Astrocyte of the spinal cord (primary cell): ENCODE measurements at places on chromosomes 1 and 21.

GRCh38 chr1:157019457-157019856 is 26.1 kb downstream of the ARHGEF11 start:
- DNase-seq, result no peak

DNA sequence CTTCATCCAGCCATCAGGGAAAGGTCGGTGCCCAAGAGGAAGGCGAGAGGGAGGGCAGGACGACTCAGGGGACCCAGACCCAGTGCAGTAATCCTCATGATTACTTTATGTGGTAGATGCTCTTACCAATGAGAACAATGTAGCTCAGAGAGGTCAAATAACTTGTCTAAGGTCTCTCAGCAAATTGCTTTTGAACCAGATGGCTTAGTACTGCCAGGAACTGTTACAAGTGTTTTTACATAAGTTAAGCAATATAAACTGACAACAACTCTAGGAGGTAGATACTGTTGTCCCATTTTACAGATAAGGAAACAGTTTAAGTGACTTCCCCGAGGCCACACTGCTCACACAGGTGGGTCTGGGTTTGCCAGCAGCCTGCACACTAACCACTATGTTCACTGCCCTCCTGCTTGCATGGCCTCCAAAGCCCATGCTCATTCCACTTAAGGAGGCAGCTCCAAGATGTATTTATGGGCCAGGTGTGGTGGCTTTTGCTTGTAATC is 111.7 kb downstream of the LACTBL1 start:
- DNase-seq, result no peak

GRCh38 chr1:203325026-203325417 is 19.7 kb downstream of the BTG2 start:
- DNase-seq, result peak; percentile 18

- no peak for DNase-seq
Observed at GRCh38 chr21:37915497-37915911, 753 bp downstream of the KCNJ6 start.

- peak; percentile 32 for DNase-seq
Observed at GRCh38 chr1:151326619-151327222, 495 bp downstream of the PI4KB start.

DNA sequence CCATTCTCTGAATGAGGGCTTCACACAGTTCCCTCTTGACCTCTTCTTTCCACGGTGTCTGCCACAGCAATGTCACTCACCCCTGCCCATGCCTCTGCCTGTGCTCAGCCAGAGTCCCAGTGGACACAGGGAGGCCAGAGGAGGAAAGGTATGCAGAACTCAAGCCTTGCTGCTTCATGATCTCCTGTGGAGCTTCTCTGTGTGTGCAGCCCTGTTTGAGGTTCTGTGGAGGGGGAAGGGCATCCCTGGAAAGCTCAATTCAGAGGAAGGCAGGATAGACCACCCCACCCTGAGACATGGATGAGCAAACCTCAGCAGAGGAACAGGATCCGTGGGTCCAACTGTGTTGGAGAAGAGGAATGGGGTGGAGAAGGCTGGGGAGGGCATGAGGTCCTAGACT is 2.0 kb downstream of the HCN3 start:
- no peak for DNase-seq

- DNase-seq, result peak; percentile 35
Observed at GRCh38 chr1:33255347-33256220, 708 bp upstream of the ZNF362 start.

- no peak for DNase-seq
Observed at GRCh38 chr1:112840631-112841624, 115.1 kb downstream of the SLC16A1 start.

DNA sequence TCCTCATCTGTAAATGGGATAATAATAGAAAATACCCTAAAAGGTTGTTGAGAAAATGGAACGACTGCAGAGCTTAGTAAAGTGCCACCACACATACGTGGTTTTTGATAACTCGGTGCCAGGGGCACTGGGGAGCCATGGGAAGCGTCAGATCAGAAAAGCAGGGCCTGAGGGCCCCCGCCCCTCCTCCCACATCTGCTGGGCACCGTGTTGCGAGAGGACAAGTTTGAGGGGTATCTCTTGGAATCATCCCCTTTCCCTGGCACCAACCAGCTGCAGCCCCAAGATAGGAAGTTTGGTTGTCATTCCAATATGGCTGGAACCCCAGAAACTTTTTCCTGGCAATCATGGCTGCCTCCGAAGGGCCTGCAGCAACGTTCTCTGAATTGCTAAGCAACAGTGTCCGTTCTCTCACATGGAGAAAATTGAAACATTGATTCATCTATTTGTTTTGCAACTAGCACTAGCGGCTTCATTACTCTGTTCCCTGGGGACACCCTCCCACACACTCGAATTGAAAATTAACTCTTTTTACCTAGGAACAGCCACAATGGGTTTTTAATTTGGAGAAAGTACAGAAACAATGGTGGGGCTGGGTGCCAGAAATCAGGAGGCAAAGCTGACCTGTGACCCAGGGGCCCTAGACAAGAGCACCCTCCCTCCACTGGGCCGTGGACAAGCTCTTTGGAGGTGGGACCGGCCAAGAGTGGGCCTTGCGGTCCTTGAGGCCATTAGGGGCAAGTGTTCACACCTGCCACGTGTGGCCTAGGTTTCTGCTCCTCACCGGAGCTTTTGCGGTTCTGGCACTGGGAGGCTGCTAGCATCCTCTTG is 190.0 kb upstream of the VAMP3 start:
- no peak for DNase-seq

DNA sequence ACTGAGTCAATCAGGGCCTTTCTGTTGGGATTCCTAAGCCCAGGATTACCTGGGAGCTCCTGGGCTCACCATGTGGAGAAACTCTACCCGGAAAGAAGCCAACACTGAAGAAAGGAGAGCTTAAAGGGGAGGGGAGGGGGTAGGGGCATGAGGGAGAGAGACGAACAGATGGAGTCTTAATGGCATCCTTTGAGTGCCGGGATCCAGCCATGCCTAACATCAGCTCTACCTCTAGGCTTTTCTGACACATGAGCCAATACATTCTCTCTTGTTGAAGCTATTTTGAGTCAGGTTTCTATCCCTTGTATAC is 75.0 kb downstream of the NPHP4 start:
- DNase-seq, result no peak

DNA sequence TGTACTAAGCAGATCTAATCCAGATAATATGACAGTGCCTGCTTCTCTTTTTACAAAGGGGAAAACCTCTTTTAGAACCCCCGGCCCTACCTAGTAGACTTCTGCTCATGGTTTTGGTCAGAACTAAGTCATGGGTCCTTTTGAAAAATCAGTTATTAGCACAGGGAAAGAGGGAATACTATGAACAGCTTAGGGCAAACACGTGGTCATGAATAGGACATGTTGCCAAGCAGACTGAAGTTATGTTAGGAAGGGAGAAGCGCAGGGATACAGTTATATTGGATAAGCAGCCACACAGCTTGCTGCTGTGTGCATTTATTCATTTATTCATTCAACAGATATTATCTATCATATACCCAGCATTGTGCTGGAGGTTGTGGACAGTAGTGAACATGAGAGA is 25.3 kb upstream of the IGSF3 start:
- no peak for DNase-seq

DNA sequence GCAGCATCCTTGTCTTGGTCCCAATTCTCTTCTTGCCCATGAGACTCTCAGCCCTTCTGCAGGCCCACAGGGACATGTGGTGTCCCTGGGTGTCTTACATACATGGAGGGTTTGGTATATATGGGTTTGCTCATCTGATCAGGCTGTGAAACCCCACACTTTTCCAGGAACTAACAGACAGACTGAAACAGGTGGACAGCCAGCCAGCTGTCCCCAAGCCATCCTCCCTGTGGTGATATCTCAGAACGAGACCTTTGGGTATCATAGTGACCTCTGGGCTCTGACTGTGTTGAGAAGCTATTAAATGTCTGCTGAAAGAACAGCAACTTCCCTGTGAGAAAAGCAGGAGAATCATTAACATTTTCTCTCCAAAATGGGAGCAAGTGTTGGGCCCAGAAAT is 115.5 kb upstream of the PAXBP1 start:
- DNase-seq, result no peak

DNA sequence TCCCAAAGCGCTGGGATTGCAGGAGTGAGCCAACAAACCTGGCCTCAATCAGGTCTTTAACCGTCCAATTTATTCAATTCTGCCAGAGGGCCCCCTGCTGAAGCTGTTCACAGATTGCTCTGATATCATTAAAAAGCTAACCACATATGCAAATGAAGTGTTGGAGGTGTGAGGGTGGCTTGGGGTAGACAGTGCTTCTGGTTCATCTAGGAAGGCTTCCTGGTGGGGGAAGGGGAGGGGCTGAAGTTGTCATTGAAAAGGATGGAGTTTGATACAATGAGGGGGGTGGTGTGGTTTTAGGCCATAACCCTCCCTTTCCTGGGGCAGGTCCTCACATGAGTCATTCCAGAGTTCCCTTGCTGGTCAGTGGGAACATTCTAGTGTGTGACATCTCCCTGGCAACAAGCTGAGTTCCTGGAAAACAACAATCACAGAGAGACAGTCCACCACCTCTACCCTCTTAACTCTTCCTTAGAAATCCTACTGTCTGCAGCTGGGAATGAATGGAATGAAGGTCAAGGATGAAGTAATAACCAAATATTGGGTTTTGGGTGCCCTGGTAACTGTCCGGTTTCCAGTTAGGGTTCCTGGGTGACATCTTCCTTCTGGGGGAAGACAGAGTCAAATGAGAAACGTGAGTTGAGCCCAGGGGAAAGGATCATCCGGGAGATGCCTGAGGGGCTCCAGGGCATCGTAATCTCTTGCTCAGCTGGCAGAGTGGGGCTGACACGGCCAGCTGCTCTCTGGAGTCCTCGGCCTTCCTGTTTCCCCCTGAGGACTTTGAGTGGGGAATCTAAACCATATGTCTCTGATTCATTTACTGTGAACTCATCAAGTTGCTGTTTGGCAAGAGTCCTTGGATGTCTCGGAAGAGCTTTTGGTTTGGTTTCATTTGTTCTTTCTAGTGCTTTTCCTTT is 32.2 kb downstream of the BATF3 start:
- DNase-seq, result peak; percentile 95

DNA sequence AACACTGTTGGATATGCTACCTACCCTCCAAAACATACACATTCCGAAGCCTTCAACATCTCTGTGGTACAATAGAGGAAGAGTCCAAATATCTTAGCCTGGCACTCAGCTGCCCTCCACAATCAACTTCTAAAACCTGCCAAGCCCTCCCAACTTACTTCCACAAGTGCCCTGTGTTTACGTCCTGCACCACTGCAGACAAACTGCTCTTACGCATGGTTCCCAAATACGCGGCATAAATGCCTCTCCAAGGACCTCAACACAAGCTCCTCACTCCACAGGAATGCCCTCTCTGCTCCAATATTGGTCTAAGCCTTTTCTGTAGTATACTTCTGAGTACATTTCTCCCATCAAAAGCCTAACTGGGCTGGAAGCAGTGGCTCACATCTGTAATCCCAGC is 6.8 kb downstream of the AK2 start:
- no peak for DNase-seq

DNA sequence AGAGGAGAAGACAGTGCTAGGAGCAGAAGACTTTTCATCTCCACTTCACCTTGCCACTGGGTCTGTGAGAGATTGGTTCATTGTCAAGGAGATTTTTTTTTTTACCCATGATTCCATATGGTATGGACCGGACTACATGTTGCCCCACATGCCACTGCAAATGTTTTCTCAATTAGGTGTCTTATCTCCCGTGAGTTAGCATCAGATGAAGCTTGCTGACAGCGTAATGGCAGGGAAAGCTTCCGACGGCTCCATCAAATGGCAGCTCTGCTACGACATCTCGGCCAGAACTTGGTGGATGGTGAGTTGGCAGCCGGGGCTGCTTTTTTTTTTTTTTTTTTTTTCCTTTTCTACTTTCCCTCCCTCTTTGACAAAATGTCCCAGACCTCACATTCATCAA is 217.2 kb upstream of the NFIA start:
- DNase-seq, result no peak

DNA sequence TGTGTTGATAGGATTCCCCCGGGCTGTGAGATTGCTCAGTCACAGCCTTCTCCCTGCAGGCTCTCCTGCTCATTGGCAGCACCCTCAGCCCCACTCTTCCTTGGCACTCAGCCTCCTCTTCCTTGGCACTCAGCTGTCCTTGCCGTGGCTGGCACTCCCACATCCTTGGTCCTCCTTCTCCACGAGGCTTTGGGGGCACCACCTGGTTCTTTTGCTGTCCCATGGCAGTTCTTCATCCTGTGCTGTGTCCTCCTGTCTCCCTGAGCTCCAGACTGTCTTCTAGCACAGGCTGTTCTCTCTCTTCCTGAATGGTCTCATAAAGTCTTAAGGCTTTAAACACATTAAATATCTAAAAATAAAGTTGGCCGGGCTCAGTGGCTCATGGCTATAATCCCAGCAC is 27.0 kb downstream of the PKNOX1 start:
- no peak for DNase-seq

DNA sequence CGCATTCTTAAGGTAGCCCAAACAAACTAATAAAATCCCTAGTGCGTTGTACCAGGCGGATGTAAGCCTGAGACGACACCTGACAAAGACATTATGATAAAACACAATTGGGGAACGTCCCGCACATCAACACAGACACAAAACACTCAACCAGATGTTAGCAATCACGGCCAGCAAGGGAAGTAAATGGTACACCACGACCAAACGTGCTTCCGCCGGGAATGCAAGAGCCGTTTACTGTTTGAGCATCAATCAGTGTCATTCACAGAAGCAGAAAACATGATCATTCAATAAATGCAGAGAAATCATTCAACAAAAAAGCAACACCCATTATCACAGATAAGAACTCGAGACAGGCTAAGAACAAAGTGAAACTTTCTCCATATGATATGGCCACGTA is 49.4 kb upstream of the COL18A1 start:
- no peak for DNase-seq

GRCh38 chr21:14438211-14438610 is 55.3 kb upstream of the HSPA13 start:
- DNase-seq, result no peak

DNA sequence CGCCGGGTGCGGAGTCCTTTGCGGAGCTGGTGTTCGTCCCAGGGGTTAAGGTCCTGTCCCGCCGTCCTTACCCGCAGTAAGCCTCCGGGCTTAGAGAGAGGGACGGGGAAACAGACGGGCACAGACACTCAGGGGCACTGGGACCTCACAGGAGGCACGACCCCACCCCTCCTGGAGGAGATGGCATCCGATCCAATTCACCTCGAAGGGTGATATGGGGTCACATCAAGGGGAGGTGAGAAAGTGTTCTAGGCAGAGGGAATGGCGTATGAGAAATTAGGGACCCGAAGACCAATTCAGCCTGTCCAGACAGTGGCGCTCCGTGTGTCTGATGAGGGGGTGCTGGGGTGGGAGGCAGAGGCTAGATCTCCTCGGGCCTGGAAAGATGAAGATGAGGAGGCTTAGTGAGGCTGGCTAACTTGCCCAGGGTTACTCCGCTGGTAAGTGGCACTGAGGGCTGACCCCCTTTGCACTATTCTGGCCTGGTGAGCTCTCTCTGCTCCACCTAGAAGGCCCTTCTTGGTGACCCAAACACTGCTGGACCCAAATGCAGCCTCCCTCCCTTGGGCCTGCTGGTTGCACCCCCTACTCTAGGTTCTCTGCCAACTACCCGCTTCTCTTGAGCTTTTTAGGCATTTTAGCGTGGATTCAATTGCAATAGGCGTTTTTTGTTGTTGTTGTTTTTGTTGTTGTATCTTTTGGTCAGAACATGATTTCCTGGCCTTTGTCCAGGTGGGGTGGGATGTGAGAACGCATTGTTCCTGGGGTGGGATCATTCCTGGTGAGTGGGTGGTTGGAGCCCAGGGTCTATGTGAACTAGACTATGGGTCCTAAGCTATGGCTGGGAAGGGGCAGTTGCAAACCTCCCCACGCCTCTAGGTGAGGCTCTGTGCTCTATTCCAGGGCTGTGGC is 12.3 kb downstream of the BTBD19 start:
- DNase-seq, result no peak

GRCh38 chr21:37165586-37165985 is 92.5 kb downstream of the TTC3 start:
- no peak for DNase-seq

GRCh38 chr1:246141306-246141705 is 365.8 kb downstream of the SMYD3 start:
- no peak for DNase-seq
